Naive thymus-derived CD4-positive, alpha-beta T cell (primary cell): ENCODE measurements at places on chromosomes 1 and 21.

DNA sequence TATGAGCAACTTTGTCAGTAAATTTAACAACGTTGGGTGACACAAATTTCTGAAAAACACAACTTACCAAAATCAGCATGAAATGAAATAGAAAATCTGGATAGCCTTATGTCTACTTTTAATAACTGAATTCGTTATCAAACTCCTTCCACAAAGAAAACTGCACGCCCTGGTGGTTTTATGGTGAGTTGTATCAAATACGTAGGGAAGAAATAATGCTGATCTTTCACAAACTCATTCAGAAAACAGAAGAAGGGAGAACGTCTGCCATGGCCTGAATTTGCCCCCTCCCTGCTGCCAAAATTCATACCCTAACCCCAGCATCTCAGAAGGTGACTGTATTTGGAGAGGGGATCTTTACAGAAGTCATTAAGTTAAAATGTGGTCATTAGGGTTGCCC, 50.0 kb upstream of the COL18A1 start:
- no peaks in the 10 kb centered on the region for H3K4me1 ChIP-seq
- no peak for DNase-seq
- H3K27ac ChIP-seq = no peak overlapping the region
- H3K36me3 ChIP-seq = no peaks in the 10 kb centered on the region
- no peaks in the 10 kb centered on the region for H3K27me3 ChIP-seq

DNA sequence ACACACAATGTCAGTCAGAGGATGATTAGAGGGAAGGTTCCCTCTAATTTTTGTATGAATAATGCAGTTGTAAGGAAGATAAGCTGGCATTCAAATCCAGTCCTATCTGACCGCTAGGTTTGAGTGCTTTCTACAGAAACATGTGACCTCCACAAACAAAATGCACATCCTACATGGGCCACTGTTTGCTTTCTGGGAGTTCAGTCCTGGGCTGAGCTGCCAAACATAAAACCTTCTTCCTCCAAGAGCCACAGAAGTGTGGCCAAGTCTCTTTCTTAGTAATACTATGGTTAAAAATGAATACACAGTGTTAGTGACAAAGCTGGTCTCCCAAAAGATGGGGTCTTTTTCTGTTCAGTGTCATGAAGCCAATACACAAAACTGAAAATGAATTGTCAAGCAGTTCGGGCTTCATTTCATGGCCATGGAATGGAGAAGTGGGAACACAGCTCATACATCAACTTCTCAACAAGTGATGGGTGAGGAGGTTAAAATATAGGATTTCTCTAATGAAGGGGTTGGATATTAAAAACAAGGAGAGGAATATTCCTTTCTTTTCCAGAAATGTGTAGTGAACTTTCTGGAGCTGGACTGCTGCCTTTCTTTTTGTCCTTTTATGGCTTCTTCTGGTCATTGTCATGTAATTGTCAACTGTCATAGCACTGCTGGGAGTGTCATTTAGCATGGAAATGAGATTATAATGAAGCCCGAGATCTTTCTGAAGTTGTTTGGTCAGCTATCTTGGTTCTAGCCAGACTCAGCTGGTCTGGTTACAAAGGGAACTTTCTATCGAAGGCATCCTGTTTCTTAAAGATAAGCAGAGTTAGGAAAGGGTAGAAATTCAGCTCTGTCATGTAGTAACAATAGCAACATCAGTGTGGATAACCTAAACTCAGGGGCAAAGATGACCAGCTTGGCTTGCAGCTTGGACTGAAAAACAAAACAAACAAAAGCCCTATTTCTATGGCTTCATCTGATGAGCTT, 135.1 kb downstream of the CHD1L start:
- no peaks in the 10 kb centered on the region for H3K27me3 ChIP-seq
- no peaks in the 10 kb centered on the region for H3K36me3 ChIP-seq
- no peak overlapping the region for H3K4me3 ChIP-seq
- no peak for DNase-seq
- no peaks in the 10 kb centered on the region for H3K4me1 ChIP-seq
- no peak overlapping the region for H3K27ac ChIP-seq

DNA sequence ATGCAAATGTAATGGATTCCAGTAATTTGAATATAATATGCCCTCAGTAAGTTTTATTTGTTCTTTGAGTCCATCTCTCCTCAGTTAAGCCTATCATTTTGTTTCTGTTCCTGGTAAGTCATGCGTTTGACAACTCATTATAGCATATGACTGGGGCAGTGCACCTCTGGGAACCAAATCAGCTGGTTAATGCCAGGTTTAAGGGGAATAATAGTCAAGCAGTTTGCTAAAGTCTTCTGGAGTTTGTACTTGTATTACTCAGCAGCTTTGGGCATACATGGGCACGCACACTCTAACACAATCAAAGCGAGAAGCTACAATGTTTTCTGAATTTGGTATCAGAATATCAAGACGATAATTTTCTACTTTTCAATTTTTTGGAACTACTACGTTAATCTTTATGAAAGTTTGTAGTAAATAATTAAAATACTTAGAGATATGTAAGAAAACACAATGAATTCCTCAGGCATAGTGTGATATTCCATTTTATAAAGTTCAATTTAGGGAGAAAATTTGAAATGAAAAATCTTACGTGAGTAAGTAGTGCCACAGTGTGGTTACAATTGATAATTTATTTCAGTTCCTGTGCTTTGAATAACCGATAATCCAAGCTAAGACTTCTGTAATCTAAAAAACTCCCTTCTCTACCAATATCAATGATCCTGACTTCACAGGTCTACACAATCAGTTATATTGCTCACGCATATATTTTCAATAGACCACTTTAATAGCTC, 43.8 kb upstream of the KCTD3 start:
- H3K4me1 ChIP-seq = no peaks in the 10 kb centered on the region
- no peaks in the 10 kb centered on the region for H3K27me3 ChIP-seq
- DNase-seq = no peak
- no peaks in the 10 kb centered on the region for H3K36me3 ChIP-seq

GRCh38 chr1:172219966-172220365, 200.5 kb upstream of the C1orf105 start:
- no peak overlapping the region for H3K4me3 ChIP-seq
- no peak overlapping the region for H3K27ac ChIP-seq
- no peaks in the 10 kb centered on the region for H3K36me3 ChIP-seq
- no peaks in the 10 kb centered on the region for H3K4me1 ChIP-seq
- no peak for DNase-seq

DNA sequence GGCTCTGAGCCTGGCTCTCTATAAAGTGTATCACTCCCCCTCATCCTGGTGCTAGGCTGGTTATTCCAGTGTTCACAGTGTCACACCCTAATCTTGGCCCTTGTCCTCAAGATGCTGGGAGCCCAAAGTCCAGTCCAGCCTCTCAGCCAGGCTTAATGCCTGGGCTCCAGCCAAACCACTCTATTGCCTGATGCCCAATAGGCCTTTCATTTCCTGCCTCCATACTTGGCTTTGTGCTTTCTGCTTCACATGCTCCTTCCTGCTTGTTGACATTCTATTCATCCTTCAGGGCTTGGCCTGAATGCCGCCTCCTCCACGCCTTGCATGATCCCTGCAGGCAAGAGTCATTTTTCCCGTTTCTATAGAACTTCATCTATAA, 1.7 kb downstream of the KLHDC8A start:
- no peak overlapping the region for H3K27ac ChIP-seq
- no peak overlapping the region for H3K4me3 ChIP-seq
- DNase-seq = no peak
- no peaks in the 10 kb centered on the region for H3K36me3 ChIP-seq
- H3K4me1 ChIP-seq = no peaks in the 10 kb centered on the region

- peaks cover 64% of the 10 kb centered on the region for H3K27me3 ChIP-seq
- no peak for DNase-seq
- no peaks in the 10 kb centered on the region for H3K36me3 ChIP-seq
- no peak overlapping the region for H3K4me3 ChIP-seq
- no peaks in the 10 kb centered on the region for H3K4me1 ChIP-seq
These were observed 2.4 kb upstream of the SIM2 start for GRCh38 chr21:36696390-36697059.

GRCh38 chr1:116380499-116381242, 7.6 kb downstream of the ATP1A1 start:
- H3K36me3 ChIP-seq = no peaks in the 10 kb centered on the region
- H3K4me3 ChIP-seq = no peak overlapping the region
- H3K27me3 ChIP-seq = no peaks in the 10 kb centered on the region
- no peak overlapping the region for H3K27ac ChIP-seq

- no peak overlapping the region for H3K4me3 ChIP-seq
- no peaks in the 10 kb centered on the region for H3K4me1 ChIP-seq
These were observed 11.4 kb downstream of the SMYD2 start for GRCh38 chr1:214292322-214292721.

DNA sequence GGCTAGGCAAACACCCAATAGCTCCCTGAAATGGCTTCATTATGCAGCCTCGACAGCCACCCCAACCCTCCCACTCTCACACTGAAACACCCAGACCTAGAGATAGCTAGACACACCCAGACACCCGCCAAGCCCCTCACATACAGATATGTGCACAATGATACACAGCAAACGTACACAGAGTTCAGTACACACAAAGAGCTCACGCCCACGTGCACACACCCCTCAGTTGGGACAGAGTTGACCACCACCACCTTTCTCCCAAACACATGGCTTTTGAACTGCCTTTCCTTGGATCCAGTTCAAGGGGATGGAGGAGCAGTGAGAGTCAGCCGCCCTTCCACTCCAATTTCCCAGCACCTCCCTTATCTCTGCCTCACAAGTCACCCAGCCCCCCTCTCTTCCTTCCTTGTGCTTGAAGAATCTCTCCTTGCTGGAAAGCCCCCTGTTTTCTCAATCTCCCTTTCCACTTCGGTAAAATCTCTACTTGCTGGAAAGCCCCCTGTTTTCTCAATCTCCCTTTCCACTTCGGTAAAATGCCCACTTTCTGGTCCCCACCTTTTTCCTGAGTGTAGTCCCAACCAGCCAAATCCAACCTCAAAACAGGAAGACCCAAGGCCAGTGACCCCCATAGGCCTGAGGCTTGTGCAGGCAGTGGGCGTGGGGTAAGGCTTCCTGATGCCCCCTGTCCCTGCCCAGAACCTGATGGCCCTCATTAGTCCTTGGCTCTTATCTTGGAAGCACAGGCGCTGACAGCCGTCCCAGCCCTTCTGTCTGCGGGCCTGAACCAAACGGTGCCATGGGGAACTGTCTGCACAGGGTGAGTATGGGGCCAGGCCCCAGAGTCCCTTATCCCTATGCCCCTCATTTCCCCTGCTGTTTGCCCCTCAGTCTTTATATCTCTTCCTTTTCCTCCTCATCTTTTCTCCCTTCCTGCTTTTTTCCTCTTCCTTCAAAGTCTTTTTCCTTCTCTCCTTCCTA, at the start of gene ACKR1:
ACKR1 (plus strand) TSS at position 715 of the 981 bp plus-strand sequence; CDS start at position 800, 85 bp downstream.
- no peaks in the 10 kb centered on the region for H3K27me3 ChIP-seq
- H3K4me1 ChIP-seq = no peaks in the 10 kb centered on the region
- H3K27ac ChIP-seq = no peak within 1 kb of the TSS
- DNase-seq = no peak
- no peak within 1 kb of the TSS for H3K4me3 ChIP-seq
- no peaks in the 10 kb centered on the region for H3K36me3 ChIP-seq

DNA sequence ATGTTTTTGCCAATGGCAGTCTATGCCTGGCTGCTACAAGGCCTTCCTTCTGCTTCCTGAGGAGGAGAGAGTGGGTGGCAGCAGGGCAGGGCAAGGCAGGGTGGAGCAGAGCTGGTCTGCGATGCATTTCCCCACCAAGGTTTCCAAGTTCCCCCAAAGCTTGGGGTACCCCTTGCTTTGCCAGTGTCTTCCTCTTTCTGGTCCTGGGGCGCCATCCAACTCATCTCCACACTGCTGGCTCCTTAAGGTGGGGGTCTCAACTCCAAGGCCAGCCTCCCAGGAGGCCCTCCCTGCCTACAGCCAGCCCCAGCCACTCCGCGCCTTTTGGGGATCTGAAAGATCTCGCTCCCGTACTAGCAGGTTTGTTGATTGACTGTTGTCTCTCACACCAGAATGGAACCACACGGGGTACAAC, 3.9 kb upstream of the SKI start:
- H3K36me3 ChIP-seq = no peaks in the 10 kb centered on the region
- no peaks in the 10 kb centered on the region for H3K27me3 ChIP-seq
- no peaks in the 10 kb centered on the region for H3K4me1 ChIP-seq
- H3K27ac ChIP-seq = no peak overlapping the region
- no peak overlapping the region for H3K4me3 ChIP-seq

DNA sequence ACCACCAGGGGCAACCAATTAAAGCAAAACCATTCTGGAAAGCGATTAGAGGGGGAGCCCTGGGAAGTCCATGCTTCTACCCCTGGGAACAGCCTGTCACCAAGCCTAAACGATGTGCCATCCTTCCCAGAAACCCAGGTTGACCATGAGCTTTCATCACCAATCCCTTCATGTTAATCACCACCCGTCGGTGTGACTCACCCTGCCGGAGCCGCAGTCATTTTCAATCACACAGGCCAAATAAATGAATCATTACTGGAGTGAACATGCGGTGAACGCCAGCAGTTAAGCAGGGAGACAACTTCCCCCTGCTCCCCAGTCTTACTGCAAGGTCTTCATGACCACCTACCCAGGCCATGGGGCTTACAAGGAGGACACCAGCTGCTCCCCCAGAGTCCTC, 308.8 kb downstream of the AJAP1 start:
- no peak overlapping the region for H3K4me3 ChIP-seq
- H3K27me3 ChIP-seq = no peaks in the 10 kb centered on the region
- H3K4me1 ChIP-seq = no peaks in the 10 kb centered on the region

- H3K27ac ChIP-seq = no peak overlapping the region
- H3K4me1 ChIP-seq = no peaks in the 10 kb centered on the region
- no peaks in the 10 kb centered on the region for H3K27me3 ChIP-seq
- H3K4me3 ChIP-seq = no peak overlapping the region
- no peak for DNase-seq
These were observed 164.0 kb downstream of the PRDM16 start for GRCh38 chr1:3233031-3233430.

- no peaks in the 10 kb centered on the region for H3K36me3 ChIP-seq
- H3K4me1 ChIP-seq = peaks cover 41% of the 10 kb centered on the region
- peak overlapping the region; percentile 62 for H3K27ac ChIP-seq
- peak overlapping the region; percentile 22 for H3K4me3 ChIP-seq
- DNase-seq = peak; percentile 57
- H3K27me3 ChIP-seq = no peaks in the 10 kb centered on the region
These were observed 85.5 kb upstream of the CACNA1E start for GRCh38 chr1:181397845-181398244.

DNA sequence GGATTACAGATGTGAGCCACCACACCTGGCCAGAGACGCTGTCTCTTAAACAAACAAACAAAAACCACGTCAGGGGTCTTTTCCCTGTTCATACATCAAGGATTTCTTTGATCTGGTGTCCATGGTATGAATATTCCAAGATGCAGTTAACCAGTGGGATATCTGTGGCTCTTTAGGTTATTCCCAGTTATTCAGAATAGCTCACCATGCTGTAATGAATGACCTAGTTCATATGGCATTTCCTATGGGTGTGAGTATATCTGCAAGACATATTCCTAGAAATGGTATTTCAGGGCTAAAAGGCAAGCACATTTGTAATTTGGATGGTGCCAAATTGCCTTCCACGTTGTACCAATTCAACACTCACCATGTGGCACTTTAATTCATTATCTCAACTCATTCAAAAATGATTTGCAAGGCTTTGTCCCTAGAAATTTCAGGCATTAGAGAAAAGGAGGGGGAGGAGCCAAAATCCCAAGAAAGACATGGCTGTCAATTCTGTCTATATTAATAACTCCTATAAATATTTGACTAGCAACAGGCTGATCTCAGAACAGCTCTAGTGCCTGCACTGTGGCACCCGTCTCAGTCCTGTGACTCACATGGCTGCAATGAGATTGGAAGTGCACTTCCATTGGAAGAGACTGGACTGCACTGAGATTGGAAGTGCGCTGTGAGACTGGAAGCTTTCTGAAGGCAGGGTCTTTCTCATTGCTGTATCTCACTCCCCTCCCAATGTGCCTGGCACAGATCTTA, 6.0 kb upstream of the STMN1 start:
- H3K4me1 ChIP-seq = no peaks in the 10 kb centered on the region
- no peak overlapping the region for H3K27ac ChIP-seq
- H3K27me3 ChIP-seq = no peaks in the 10 kb centered on the region
- no peaks in the 10 kb centered on the region for H3K36me3 ChIP-seq
